ENCODE measurements at places on chromosomes 6 and 20.

GRCh38 chr6:80336911-80337310, 230.4 kb downstream of the BCKDHB start:
- DNase-seq = no peak

- no peak for DNase-seq
Observed at GRCh38 chr6:88548891-88549505, 382.9 kb upstream of the CNR1 start.

GRCh38 chr6:110048221-110048875, 70.2 kb downstream of the GPR6 start:
- DNase-seq = no peak

GRCh38 chr6:32945953-32946352, 5.1 kb upstream of the HLA-DMB start:
- DNase-seq = no peak

- DNase-seq = no peak
Observed at GRCh38 chr20:52667358-52667757, 304.8 kb upstream of the TSHZ2 start.

DNA sequence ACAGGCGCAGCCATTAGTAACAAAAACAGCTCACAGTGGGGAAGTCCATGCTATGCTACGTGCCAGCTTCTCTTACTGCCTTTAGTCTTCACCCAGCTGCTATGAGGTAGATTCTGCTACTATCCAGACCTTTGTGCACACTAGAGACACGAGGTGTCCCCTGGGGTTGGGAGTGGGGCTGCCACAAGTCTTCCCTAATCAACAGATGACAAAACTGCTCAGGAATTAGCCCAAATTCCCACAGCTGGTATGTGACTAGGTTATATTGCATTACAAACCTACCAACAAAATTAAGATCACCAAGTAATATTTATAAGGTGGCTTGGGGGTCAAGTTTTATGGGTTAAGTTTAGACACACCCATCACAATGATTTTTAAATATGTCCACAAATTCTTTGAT, 63.3 kb downstream of the PSMB1 start:
- DNase-seq = no peak

Measured in skeletal muscle cell (primary cell).